ENCODE measurements at places on chromosomes 11 and 22.

DNA sequence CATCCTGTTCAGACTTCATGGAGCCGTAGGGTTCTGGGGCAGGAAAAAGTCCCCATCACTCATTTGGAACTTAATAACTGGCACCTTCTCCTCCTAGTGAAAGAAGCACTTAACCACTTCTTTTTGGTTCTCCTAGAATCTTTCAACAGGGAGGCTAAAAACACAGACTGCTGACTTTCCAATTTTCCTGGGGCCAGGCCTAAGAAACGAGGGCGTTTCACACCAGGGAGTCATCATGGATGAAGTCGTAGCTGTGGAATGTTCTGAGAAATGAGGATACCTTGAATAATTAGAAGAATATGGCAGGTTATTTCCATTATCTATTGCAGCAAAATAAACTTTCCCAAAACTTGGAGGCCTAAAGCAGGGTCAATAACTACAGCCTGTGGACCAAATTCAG is 26.0 kb upstream of the API5 start:
- no peak for DNase-seq

DNA sequence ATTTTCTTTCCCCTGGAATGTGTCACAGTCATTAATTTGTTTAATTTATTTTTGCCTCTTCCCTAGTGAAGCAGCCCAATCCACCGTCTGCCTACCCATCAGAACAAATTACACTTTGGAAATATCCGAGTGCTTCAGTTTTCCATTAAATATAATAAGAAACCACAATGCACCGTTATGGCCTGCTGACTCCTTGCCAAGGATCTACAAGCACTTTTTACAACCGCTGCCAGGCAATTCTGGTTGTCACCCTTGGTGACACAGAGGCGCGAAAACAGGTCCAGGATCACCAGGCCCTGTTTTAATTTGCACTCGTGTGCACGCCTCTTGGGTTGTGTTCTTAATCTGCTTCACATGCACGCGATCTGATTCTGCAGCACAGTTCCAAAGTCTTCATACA is 43.9 kb downstream of the KIRREL3 start:
- no peak for DNase-seq

DNA sequence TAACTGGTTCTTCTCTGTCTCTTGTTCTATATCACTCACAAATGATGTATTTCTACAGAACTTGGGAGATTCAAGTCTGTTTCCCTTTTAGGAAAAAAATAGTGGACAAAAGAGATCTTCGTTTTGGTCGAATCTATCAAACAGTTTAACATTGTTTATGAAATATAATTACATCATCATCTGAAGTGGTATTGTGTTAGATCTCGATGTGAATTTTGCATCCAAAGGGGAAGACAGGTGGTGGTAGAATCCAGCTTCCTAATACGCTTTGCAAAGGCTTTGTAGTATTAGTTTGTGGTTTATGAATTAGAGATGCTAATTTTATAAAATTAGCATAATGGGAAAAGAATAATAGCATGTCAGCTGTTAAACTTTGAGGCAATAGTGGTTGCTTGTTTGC is 3.4 kb downstream of the SIK2 start:
- DNase-seq: no peak

DNA sequence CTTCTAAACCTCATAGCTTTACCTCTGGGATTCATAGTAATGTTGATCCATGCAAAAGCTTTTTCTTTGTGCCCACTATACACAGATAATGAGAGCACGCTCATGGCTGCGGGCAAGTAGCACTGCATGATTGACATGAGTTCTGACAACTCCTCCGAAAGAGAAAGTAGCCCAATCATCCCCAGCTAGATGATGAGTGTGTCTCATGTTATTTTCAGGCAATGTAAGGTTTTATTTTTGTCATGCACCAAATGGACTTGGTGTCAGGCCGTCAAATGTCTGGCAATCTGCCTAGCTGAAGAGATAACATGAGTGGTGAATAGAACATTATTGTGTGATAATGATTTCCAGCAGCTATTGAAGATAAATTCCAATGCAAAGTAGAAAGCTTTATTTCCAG is 662.6 kb downstream of the NTM start:
- no peak for DNase-seq

DNA sequence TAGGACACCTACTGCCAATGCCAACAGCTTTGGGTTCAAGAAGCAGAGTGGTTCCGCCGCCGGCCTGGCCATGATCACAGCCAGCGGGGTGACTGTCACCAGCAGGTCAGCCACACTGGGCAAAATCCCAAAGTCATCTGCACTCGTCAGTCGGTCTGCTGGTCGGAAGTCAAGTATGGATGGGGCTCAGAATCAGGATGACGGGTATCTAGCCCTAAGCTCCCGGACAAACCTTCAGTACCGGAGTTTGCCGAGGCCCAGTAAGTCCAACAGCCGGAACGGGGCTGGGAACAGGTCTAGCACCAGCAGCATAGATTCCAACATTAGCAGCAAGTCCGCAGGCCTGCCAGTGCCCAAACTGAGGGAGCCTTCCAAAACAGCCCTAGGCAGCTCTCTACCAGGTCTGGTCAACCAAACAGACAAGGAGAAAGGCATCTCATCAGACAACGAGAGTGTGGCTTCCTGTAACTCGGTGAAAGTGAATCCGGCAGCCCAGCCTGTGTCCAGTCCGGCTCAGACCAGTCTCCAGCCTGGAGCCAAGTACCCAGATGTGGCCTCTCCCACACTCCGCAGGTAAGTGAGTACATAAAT is 115.1 kb downstream of the DBX1 start:
- DNase-seq: no peak

GRCh38 chr11:18013790-18014507 is 1.1 kb upstream of the SERGEF start:
- DNase-seq: no peak

DNA sequence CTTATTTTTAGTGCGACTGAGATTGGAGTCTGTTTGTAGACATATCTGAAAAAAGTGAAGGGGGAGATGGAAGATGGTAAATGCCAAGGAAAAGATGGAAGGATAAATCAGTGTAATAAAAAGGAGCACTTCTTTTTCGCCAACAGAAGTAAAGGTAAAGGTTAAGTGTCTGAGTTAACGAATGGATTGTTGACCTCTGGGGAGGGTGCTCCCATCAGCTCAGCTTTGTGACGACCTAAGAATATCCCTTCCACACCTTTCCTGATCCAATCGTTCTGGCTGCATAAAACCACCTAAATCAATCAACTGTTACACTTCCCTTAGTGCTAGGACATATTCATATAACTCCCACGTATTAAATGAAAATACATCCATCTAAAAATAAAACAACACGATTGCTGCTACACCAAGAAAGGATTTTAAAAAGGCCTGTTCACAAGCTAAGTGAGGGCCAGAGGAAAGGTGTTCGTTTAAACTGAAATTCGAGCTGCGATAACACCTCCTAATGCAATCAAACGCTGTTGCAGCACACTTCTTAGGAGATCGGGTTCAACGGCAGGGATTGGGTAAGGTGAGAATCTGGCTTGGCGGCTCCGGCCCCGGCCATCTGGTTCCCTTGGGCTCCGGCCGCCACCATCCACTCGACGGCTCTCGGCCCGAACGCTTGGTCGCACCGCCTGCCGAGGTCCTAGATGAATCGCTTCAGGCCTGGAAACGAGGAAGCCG is 658 bp downstream of the C11orf71 start:
- DNase-seq: no peak

DNA sequence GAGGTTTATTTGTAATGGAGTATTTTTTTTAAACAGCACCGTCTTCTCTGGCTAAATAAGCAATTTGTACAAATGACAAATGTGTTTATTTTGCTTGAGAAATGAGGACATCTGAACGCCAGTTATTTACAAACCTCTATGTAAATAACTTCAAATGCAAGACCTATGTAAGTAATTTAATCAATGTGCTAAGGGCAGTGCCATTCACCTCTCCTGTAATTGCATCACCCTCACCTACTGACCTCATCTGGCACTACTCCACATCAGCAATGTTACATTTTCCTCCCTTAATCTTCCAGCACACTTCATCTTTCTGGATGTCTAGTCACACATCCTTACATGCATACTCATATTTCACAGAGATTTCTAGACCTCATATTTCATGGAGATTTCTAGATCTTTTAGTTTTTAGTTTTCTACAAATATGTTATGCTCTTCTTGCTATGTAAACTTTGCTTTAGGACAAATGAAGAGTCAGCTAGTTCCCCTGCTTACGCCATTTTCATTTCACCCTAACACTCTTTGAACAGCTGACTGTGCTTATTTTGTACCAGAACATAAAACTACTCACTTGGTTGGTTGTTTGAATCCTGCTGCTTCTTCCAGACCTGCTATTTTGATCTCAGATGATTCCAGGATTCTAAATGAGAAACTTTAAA is 238.6 kb downstream of the GRM5 start:
- DNase-seq: no peak

DNA sequence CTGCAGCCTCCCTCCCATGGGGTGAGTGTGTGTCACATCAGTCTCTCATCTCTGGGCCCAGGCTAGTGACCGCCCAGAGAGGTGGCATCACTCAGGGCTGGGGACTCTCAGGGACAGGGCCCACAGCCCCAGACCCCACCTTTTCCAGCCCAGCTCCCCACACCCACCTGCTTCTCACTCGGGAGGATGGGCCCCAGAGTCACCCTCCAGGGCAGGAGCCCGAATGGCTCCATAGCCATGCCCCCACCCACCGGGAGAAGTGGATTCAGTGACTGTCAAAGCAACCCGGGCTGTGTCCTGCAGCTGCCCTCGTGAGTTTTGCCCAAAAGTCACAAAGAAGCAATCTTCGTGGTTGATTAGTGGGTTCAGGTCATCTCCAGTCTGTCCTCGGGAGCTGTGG is 26.0 kb downstream of the PARVG start:
- DNase-seq: no peak
